Umbilical cord (tissue), 2 donors: ENCODE measurements at places on chromosomes 1 and 21.

DNA sequence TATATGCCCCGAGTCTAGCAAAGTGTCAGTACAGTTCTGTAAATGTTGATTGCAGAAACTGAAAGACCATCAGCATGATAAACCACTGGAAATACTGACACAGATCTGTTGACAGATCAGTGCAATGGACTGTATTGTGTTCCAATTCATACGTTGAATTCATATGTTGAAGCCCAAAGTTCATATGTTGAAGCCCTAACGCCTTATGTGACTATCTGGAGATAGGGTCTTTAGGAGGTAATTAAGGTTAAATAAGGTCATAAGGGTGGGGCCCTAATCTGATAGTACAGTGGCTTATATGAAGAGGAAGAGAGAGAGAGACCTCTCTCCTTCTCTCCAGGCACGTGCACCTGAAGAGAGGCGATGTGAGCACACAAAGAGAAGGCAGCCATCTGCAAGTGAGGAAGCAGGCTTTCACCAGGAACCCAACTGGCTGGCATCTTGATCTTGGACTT lies 144.7 kb downstream of the MRPL39 start:
- no peak for DNase-seq

- no peak for DNase-seq
Observed at GRCh38 chr1:44724955-44725698, 5.8 kb downstream of the RNU5D-1 start.

DNA sequence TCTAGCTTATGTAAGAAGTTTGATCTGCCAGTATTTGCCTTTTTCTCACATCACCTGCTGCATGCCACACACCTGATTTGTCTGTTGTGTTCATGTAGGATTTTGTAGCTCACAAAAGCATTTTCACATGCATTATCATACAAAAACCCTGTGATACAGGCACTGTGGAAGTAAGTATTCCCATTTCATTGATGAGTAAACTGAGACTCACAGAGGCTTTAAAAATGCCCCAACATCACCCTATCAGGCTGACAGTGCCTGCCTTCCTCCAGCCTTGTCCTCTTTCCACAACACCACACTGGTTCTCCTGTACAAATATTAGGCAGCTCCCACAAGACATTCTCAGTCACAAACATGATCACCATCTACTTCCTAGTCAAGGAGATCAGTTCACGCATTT lies 85.9 kb upstream of the UBE2U start:
- DNase-seq: no peak

DNA sequence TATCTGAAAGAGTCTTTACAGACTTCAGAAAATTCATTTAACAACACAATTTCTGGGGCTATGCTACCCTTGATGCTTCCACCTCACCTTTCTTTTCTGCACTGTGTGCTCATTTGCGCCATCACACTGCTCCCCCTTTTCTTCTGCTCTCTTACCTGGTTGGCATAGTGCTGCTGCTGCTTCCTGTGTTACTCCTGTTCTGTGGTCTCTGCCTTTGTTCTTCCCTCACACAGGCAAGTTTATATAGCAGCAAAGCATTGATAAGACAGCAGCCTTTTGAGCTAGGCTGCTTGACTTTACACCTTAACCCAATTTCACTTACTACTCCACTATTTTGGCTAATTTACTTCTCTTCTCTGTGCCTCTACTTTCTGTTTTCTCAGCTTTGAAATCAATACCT lies 18.3 kb downstream of the SGIP1 start:
- DNase-seq: no peak

DNA sequence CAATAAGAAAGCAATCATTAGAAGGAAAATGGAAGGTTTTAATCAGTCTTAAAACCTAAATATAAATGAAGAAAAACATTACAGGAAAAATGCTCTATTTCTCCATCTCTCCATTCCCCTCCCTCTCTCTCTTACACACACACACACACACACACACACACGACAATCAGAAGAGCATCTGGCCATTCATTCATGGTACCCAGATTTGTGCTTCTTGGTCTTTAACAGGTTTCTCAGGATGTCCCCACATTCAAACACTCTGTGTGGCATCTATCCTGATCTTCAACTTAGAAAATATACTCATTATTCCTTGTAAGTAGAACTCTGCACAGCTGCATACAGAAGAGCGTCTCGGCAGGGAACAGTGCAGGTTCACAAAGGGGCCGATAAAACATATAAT lies 779 bp downstream of the LRRC40 start:
- no peak for DNase-seq

GRCh38 chr1:7652515-7653098 lies 118.5 kb upstream of the VAMP3 start:
- DNase-seq: no peak

DNA sequence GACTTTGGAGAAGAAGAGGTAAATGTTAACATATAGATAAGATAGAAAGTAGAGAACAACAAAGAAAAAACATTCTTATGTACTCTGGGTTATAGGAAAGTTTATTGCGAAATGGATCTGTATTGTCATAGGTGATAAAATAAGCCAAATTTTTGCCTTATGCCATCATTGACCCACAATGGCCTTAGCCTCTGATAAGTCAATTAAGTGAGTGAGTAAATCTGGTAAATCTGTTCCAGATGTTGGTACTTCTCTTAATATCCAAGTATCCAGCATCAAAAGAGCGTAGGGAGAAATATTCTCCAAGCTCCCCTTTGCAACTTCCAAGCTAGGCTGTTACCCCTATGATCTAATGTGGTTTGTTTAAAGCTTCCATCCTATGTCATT lies 38.3 kb upstream of the CLCA4 start:
- peak; percentile 48 for DNase-seq

DNA sequence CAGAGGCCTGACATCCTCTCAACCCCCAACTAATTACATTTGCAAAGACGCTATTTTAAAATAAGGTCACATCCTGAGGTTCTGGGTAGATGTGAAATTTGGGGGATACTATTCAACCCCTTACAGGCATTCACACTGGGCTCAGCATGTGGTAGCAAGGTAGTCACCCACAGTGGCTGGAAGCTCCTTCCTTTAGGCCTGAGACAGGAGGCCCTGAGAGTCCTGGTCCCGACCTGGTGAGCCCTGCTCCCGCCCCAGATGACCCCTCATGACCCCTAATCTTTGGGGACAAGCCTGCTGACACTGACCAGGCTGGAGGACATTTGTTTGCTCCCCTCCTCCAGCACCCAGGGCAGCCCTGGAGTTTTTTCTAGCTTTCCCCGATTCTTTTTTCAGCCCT lies 225.9 kb downstream of the DYRK1A start:
- DNase-seq: no peak

GRCh38 chr1:57620605-57621004 lies 196.7 kb upstream of the DAB1 start:
- peak; percentile 13 for DNase-seq

- DNase-seq: peak; percentile 58
Observed at GRCh38 chr1:172533513-172534151, 682 bp downstream of the SUCO start.

GRCh38 chr1:246254854-246255253 lies 252.2 kb downstream of the SMYD3 start:
- DNase-seq: no peak

GRCh38 chr1:119603695-119604094 lies 44.4 kb downstream of the ZNF697 start:
- no peak for DNase-seq

GRCh38 chr1:77044133-77044849 lies 174.9 kb downstream of the PIGK start:
- DNase-seq: no peak

DNA sequence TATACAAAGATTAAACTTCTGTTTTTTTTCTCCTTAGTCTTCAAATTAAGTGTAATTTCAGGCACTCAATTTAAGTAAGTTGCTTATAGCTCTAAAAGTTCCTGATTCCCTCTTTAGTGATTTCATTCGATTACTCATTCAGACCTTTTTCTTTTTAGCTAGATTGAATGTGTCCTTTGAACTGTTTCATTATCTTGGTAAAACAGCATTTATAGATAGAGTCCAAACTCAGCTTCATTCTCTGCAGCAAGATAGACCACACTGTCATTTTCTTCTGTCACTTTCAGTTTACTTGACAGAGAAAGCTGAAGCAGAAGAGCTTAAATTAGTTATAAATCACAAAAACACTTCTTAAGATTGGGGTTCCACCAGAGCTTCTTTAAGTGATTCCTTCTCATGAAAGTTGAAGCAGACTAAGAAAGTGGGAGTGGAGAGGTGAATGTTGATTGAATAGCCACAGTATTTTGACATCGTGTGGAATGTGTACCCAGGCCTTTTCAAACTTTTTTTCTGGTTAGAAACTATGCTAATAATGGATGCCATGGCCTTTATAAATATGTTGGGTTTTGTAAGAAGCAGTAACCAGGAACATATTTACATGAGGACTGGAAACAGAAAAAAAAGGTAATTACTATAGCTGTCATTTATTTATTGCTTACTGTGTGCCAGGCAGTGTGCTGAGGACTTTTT lies 52.2 kb downstream of the ZBTB40 start:
- no peak for DNase-seq

GRCh38 chr1:224939844-224940425 lies 10.5 kb downstream of the DNAH14 start:
- DNase-seq: no peak

DNA sequence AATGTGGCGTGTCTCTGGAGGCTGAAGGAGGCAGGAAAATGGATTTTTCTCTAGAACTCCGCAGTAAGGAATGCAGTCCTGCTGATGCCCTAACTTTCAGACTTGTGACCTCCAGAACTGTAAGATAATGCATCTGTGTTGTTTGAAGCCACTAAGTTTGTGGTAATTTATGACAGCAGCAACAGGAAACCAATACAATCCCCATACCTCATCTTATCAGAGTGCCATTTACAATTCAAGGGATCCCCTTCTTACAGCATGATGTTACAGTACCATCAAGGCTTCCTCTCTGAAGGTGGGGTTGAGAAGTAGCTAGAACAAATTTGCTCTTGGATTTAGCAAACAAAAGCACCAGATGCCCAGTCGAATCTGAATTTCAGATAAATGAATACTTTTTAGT lies 21.6 kb downstream of the ABCA4 start:
- no peak for DNase-seq

- DNase-seq: no peak
Observed at GRCh38 chr1:68233202-68233601, 879 bp upstream of the WLS start.

DNA sequence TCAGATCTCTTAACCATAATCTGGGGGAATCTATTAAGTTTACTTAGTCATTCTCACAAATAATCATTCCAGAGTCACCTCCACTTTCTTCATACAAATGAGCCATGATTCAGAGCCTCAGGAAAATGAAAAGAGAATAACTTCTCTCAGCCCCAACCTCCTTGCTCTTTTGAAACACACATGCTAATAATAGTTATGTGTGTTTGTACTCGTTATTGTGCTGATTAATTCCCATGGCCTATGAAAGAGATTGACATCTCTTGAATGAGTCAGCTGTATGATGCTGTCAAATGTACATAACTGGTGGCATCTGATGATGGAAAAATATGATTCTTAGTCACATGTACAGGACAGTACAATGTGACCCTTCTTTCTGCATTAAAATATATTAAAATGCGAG lies 41.5 kb downstream of the DTL start:
- DNase-seq: no peak

GRCh38 chr1:19654386-19654785 lies 10.3 kb downstream of the NBL1 start:
- DNase-seq: no peak

GRCh38 chr21:45982758-45983648 lies 1.4 kb downstream of the COL6A1 start:
- no peak for DNase-seq

DNA sequence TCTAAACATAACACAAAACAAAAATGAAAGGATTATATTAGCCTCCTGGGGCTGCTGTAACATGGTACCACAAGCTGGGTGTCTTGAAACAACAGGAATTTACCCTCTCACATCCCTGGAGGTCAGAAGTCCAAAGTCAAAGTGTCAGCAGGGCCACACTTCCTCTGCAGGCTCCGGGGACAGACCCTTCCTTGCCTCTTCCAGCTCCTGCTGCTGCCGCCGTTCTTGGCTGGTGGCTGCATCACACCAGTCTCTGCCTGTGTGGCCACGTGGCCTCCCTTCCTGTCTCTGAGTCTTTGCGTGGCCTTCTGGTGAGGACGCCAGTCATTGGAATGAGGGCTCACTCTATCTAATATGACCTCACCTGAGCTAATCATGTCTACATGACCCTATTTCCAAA lies 8.2 kb downstream of the SLC37A1 start:
- DNase-seq: no peak

DNA sequence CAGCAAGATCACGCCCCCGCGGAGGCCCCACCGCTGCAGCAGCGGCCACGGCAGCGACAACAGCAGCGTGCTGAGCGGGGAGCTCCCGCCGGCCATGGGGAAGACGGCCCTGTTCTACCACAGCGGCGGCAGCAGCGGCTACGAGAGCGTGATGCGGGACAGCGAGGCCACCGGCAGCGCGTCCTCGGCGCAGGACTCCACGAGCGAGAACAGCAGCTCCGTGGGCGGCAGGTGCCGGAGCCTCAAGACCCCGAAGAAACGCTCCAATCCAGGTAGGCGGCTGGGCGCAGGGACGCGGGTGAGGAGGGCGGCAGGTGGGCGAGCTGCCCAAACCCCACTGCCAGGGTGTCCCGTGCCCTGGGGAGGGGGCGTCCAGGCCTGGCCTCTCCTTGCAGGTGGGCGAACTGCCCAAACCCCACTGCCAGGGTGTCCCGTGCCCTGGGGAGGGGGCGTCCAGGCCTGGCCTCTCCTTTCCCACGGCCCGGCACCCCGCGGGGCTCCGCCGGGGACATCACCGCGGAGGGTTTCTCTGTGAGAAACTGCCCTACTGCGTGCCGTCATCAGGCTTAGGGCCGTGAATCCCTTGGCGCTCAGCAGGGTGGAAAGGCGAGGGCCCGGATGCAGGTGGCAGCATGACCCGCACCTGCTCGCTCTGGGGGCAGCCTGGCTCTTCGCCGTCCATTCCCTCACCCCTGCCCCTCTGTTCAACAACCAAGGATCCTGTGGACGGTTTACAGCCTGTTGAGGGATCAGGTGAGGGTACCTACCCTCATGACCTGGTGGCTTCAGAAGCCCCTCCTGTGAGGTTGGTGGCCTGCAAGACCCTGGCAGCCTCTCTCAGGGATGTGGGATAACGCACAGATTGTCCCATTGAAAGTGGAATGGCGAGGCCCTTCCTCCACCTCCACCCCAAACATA lies 534.0 kb downstream of the KIF26B start:
- DNase-seq: no peak

DNA sequence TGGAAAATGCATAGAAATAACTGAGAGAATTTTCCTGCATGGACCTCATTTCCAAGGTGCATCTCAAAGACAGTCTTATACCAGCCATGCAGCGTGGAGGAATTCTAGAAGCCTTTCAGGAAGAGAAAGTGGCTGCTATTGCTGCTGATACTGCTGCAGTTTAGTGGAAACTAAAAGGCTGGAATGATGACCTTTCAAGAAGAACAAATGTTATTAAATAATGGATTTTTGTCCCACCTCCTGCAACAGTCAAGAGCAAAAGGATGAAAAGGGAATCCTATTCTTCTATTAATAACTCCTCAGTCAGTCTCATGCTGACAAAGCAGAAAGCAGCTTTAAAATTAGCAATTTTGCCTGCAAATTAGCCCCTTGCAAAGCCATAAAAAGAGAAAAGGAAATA lies 68.2 kb upstream of the C1orf87 start:
- DNase-seq: no peak

DNA sequence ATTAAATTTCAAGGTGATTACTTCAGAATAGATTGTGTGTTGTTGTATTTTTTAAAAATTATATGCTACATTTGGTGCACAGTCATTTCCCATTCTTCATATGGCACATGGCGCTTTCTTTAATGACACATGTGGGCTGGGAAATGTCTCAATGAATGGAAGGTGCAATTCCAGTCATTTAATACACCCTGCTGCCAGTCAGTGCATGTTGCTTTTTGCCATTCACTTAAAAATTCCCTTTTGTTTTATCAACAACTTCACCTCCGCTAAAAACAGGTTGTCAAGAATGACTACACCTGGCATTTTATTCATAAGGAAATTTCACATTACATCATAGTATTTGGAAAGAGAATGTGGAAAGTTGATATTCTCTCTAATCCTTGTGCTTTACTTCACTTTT lies 716.4 kb upstream of the ADAMTS5 start:
- no peak for DNase-seq
